ENCODE measurements at places on chromosomes 6 and 20.

GRCh38 chr6:34984416-34984815, 95.4 kb downstream of the ANKS1A start:
- no peak for DNase-seq

DNA sequence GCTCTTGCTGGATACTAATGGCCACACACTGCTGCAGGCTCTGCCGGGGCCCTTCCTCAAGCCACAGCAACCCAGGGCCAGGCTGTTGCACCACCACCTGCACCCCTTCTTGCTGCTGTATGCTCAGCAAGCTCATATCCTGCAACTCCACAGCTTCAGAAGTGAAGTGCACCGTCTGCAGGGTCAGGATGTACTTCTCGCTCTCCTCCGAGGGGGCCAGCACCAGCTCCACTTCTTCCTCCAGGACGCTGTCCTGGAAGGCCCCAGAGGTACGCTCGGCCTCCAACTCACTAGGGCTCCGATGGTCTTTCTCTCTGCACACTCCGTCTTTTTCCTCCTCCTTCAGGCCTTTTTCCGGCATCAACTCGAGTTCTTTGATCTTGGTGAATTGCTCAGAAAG, 1.2 kb downstream of the CTCFL start:
- DNase-seq = no peak

GRCh38 chr6:134994431-134994830, 44.5 kb upstream of the ALDH8A1 start:
- DNase-seq = no peak

DNA sequence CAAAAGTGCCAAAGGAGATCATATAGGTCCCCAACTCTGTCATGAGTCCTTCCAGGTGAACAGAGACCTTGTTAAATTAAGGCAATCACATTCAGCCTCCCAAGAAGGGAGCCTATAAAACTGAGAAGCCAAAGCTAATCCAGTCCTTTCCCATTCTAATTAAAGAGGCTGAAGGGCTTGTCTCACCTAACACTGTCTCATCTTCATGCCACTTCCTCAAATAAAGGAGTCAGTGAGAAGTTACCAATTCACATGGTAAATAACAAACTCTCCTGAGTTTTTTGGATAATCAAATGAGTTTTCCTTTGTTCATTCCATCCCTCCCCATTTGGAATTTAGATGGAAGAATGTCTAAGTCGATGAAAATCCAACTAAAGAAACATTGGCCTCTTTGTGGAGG, 242.8 kb downstream of the UST start:
- DNase-seq = no peak
